ENCODE measurements at places on chromosomes 3 and 15.
A peak's percentile ranks its signal among the peaks of the same experiment; 100 is the strongest.

DNA sequence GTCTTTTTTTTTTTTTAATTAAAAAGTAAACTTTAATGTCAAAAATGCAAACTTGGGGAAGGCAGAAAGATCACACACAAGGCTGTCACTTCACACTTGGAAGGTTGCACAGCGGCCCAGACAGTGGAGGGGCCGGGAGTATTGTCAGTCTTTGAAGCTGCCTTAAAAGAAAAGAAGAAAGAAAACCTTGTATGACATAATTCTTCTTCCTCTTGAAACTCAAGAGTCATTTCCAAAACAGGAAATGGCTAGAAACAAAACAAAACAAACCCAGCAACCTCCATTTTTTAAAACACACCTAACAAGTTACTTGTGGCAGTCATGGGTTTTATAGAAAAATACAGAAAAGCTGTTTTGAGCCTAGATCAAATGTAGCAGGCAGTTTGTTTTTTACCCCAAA lies 68.1 kb upstream of the MAGI1 start:
- peak; percentile 23 for DNase-seq

DNA sequence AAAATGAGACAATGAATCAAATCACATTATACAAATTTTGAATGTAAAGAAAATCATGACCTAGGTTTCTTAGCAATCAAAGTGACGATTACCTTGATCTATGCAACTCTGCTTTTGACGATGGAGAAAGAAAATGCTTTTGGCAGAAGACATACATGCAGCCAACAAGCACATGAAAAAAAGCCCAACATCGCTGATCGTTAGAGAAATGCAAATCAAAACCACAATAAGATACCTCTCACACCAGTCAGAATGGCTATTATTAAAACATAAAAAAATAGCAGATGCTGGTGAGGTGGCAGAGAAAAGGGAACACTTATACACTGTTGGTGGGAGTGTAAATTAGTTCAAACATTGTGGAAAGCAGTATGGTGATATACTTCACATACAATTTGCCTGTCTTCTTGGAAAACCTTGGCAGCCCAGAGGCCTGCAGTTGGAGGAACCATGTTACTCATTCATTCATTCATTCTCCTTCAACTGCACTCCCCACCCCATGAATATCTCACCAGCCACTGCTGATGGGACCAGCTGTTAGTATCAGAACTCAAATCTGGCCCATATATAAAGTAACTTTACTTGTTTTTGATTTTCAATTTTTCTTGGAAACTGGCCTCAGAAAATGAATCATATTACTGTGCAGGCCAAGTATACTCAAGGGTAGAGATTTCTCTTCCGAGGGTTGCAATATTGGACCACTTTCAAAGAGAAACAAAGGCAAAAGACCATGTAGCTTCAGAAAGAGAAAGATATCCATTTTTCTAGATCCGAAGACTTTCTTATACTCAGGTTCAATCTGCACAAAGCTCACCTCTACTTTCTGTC lies 358.6 kb upstream of the ARHGEF26 start:
- DNase-seq: no peak

DNA sequence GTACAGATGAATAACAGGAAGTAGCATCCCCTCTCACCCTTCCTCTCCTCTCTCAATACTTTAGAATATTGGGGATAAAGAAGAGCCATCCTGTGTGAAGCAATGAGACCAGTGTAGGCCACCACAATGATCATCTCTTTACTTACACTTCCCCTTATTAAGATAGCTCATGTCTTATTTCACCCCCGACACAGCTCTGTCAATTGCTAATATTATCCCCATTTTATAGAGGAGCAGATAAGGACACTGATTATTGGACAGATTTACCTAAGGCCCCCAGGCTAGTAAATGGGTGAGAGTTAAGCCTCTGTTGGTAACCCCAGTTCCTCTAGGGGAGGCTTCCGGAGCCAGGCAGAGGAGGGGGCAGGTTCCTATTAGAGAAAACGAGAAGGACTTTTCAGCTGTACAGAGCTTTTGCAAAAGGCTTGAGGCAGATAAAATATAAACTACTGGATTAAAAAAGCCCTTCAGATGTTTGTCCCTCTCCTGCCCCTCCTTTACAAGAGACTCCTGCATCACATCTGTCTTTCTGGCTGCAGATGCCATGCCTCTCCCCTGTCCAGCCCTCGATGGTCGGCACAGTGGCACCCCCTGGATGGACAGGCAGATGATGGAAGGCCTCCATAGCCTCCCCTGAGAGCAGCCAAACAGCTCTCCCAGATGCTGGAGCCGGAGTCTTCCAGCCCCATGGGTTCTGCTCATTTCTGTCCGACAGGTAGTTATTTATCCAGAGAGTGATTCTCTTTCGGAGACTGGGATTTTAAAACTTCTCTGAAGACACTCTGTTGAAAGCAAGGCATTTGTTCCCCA lies 49.4 kb upstream of the LCTL start:
- no peak for DNase-seq

DNA sequence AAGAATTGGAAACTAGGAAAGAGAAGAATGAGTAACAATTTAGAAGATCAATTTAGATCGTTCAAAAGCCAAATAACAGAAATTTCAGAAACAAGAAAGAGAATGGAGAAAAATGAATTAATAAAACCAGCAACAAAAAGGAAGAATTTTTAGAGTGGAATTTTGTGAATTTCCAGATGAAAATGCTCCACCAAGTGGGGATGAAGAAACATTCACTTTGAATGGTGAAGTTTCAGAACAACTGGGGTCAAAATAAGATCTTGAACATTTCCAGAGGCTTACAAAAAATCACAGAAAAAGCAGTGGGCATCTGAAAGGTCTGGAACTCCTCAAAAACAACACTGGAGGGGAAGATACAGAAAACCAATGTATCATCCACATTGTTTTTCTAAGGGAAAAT lies 4.2 kb upstream of the MOBP start:
- no peak for DNase-seq

GRCh38 chr3:134794323-134794722 lies 737 bp upstream of the EPHB1 start:
- no peak for DNase-seq

- DNase-seq: no peak
Measured at GRCh38 chr3:43019006-43019809, 40.1 kb downstream of the GASK1A start.

DNA sequence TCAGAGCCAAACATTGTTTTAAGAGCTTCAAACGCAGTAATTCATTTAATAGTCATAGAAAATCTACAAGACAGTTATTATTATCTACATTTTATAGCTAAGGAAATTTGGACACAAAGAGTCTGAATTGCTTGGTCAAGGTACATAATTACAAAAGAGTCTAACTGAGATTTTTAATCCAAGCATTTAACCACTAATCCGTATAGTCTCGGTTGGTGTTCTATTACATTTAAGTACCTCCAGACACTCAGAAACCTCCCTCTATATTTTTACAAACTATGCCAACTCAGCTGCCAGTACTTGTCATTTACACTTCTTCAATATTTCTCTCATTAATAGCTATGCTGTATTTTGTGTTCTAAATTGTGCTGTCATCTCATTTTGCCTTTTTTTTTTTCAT lies 240.2 kb upstream of the PLSCR5 start:
- DNase-seq: no peak

GRCh38 chr3:156787926-156788663 lies 38.1 kb upstream of the LEKR1 start:
- DNase-seq: peak; percentile 79

DNA sequence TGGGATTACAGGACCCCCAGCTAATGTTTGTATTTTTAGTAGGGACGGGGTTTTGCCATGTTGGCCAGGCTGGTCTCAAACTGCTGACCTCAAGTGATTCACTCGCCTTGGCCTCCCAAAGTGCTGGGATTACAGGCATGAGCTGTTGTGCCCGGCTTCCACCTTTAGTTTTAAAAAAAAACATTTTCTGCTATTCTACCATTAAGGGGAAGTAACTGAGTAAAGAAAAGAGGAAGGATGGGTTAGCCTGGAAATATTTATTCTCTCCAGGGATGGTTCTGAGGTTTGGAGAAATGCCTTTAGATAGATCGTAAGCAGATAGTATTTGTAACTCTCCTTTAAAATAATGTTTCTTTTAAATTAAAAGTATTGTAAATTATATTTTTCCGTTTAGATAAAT lies 3.1 kb downstream of the AP4E1 start:
- no peak for DNase-seq

Measured in activated CD4-positive, alpha-beta T cell treated with anti-CD3 and anti-CD28 coated beads, Interleukin-10, Interleukin-2, amounts not matched to agents 100 ng/mL and 50 ng/mL, durations not matched to agents 16 hours and 8 hours (primary cell).